ENCODE measurements at places on chromosomes 5 and 9. TPM values are rescaled to one million over a fixed set of nuclear protein-coding genes. Genes with fewer than 3 reads are reported as not detected.

Gene RNF180
- total RNA-seq, result 87.6 TPM

Gene PTGS1
- total RNA-seq, result 0.41 TPM

Gene TLR4
- total RNA-seq, result 4.9 TPM

Gene WDR38
- total RNA-seq, result not detected

Gene NR4A3
- 3.7 TPM for total RNA-seq

Gene PCDHGC4
- total RNA-seq, result 65.2 TPM

Gene COMMD10
- 28.5 TPM for total RNA-seq

Gene MELK
- 8.2 TPM for total RNA-seq

Gene LIFR
- 48.1 TPM for total RNA-seq

Gene FASTKD3
- total RNA-seq, result 18.8 TPM

Gene CDKN2B-AS1
- total RNA-seq, result 0.41 TPM

Gene LHFPL2
- total RNA-seq, result 23.2 TPM

Gene ZNF618
- 4.9 TPM for total RNA-seq

Gene ORM2
- total RNA-seq, result not detected

Gene HRCT1
- 0.82 TPM for total RNA-seq

Gene FBLL1
- total RNA-seq, result 64.8 TPM

Gene GCNT4
- 2.4 TPM for total RNA-seq

Gene LIX1
- total RNA-seq, result 7.3 TPM

Gene CSF1R
- total RNA-seq, result 5.3 TPM

Gene HCN1
- total RNA-seq, result 14.3 TPM

Gene PCDHB15
- total RNA-seq, result 18.3 TPM

Gene ACOT12
- total RNA-seq, result 1.6 TPM

Gene F12
- total RNA-seq, result 2.4 TPM

Gene SLIT3
- total RNA-seq, result 2.0 TPM

Gene CCNO
- not detected for total RNA-seq

Gene SLC36A2
- not detected for total RNA-seq

Gene RNF183
- not detected for total RNA-seq

Gene DMRT3
- total RNA-seq, result not detected

Gene IL33
- total RNA-seq, result 8.6 TPM

Gene PNPLA7
- 0.82 TPM for total RNA-seq

Gene ANGPTL2
- total RNA-seq, result 2.0 TPM

Gene SLC34A3
- not detected for total RNA-seq

Gene EGFLAM
- total RNA-seq, result 2.9 TPM

Gene INSYN2B
- 0.82 TPM for total RNA-seq

Gene MATR3
- total RNA-seq, result 810 TPM

Gene PRRT1B
- not detected for total RNA-seq

Gene TOR1B
- 38.3 TPM for total RNA-seq

Gene LCN12
- total RNA-seq, result not detected

Gene MEIKIN
- total RNA-seq, result not detected

Gene PCDHA7
- total RNA-seq, result 15.5 TPM

Gene IL13
- total RNA-seq, result not detected

Gene TMOD1
- total RNA-seq, result 20.0 TPM

Gene ANKRD20A1
- 6.5 TPM for total RNA-seq

Gene TIGD6
- 4.1 TPM for total RNA-seq

Gene PCDHA1
- total RNA-seq, result 8.6 TPM

Gene OR2Y1
- total RNA-seq, result not detected

Gene KIF24
- 1.2 TPM for total RNA-seq

Gene MBLAC2
- 17.9 TPM for total RNA-seq

Gene PCDHB6
- 3.3 TPM for total RNA-seq

Gene PCDHA12
- 11.0 TPM for total RNA-seq

Gene FBP1
- not detected for total RNA-seq

Gene FOXD4L3
- not detected for total RNA-seq

Gene SPATA31C1
- total RNA-seq, result not detected

Gene PLPP7
- 6.1 TPM for total RNA-seq

Gene GRM6
- total RNA-seq, result under 0.01 TPM

Gene XPA
- total RNA-seq, result 21.2 TPM

Gene FCN2
- not detected for total RNA-seq

Gene SLC25A2
- total RNA-seq, result not detected

Gene SLC25A48
- 1.2 TPM for total RNA-seq

Data from frontal cortex (tissue), 4 donors.